Activated CD8-positive, alpha-beta T cell treated with anti-CD3 and anti-CD28 coated beads, Interleukin-2, amount 10 ng/mL, durations not matched to agents 7 days and 5 days (primary cell): ENCODE measurements at places on chromosomes 2 and 18. TPM values are rescaled to one million over a fixed set of nuclear protein-coding genes. Genes with fewer than 3 reads are reported as not detected.
A peak's percentile ranks its signal among the peaks of the same experiment; 100 is the strongest.

The PLEKHH2 gene
- 0.57 TPM for total RNA-seq

DNA sequence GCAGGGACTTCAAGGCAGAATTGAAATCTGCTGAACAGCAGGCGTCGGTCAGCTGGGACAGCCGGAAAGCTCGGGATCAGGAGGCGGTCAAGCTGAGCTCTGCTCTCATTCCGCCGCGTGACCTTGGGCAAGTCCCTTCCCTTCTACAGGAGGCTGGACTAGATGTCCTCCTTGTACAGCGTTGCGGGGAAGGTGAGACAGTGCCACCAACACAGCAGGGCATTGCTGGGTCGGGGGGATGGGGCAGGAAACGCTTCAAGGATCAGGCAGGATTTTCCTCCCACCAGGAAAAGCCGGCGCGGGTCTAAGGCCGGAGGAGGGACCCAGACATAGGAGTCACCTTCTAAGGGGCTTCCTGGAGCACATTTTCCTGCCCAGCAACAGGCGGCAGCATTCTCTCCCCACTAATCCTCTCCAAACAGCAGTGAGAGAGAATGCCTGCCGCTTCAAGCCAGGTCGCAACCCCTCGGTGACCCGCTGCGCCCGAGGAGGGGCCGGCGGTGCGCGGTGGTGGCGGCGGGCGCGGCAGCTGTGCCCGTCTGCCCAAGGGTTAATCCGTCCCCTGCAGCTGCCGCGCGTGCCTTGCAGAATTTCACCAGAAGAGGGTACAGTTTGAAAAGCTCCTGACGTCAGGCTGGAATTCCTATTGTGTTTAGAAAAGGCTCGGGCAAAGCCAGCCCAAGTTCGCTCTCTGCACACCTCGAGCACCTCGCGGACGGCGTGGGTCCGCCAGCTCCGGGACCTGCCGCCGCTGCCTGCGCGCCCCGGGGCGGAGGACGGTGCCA lies at the start of gene KCNF1:
Gene KCNF1 (plus strand): TSS at position 644 of the 785 bp plus-strand sequence. CDS start 493 bp downstream, outside the sequence.
- no peaks in the 10 kb centered on the region for H3K4me1 ChIP-seq
- H3K27ac ChIP-seq: no peak within 1 kb of the TSS
- DNase-seq: no peak
- no peak within 1 kb of the TSS for H3K4me3 ChIP-seq

DNA sequence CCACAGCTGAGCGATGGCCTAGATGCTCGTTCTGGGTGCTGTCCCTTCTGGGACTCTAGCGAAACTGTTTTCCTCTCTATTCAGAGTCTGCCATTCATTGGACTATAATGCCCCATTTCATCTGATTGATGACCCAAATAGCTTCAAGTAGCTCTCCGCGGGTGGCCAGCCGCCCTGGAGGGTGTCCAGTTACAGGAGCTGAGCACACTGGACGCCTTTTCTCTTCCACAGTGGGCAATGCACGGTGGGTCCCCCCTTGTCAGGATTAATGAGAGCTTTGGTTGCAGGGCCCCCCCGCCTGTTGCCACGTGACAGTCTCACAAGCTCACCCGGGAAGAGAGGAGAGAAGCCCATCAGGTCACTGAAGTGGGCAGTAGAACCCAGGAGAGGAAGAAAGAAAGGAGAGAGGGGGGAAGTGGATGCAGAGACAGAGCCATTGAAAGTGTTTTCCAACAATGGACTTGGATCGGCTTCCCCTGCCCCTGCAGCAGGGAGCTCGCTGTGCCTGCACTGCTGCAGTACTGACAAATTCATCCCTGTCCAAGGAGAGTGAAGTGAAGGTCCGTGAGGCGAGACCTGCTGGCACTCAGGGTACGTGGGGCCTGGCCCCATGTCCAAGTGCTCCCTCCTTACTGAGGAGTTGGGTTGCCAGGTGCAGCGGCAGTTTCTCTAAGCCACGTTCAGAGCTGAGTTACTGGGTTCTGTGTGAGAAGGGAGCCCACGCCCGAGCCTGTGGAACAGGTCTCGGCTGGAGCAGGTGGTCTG lies 44.8 kb downstream of the DIPK1C start:
- H3K27me3 ChIP-seq: peaks cover 6% of the 10 kb centered on the region
- peaks cover 2% of the 10 kb centered on the region for H3K36me3 ChIP-seq

The SLC4A5 gene
- 2.8 TPM for total RNA-seq

DNA sequence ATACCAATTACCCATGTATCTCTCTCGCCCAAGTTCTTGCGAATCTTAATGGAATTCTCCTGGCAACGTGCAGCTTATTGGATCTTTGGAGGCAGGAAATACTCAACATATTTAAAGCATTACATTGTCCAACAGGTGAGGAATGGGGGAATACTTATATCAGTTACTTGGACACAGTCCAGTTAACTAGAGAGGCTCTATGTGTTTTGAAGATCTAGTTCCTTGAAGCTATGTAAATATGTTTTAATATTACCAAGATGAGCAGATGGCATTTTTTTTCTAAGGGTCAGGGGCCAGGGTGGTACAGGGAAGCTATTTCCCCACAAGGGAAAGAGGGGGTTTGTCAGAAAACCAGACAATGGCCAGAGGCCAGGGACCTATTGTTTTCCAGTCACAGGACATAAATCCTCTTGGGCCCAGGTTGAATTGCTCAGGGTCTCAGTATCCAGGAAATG lies 26.8 kb upstream of the MC5R start:
- peaks cover 7% of the 10 kb centered on the region for H3K4me1 ChIP-seq
- no peak overlapping the region for H3K27ac ChIP-seq
- no peaks in the 10 kb centered on the region for H3K36me3 ChIP-seq
- no peak overlapping the region for H3K4me3 ChIP-seq
- DNase-seq: no peak

GRCh38 chr2:181738563-181738962 lies 58.2 kb upstream of the NEUROD1 start:
- no peak for DNase-seq
- no peak overlapping the region for H3K4me3 ChIP-seq
- H3K4me1 ChIP-seq: no peaks in the 10 kb centered on the region
- no peak overlapping the region for H3K27ac ChIP-seq

The SERPINB4 gene
- not detected for total RNA-seq

GRCh38 chr2:239190921-239191885 lies 209.6 kb downstream of the HDAC4 start:
- no peaks in the 10 kb centered on the region for H3K27me3 ChIP-seq
- H3K36me3 ChIP-seq: peaks cover 38% of the 10 kb centered on the region
- H3K4me3 ChIP-seq: no peak overlapping the region
- H3K27ac ChIP-seq: no peak overlapping the region
- no peaks in the 10 kb centered on the region for H3K4me1 ChIP-seq
- no peak for DNase-seq

GRCh38 chr18:22284581-22285360 lies 115.4 kb downstream of the GATA6 start:
- H3K4me3 ChIP-seq: no peak overlapping the region
- H3K4me1 ChIP-seq: peaks cover 6% of the 10 kb centered on the region
- no peaks in the 10 kb centered on the region for H3K27me3 ChIP-seq
- no peak for DNase-seq
- H3K27ac ChIP-seq: no peak overlapping the region
- no peaks in the 10 kb centered on the region for H3K36me3 ChIP-seq

The LONRF2 gene
- 0.11 TPM for total RNA-seq

- no peak overlapping the region for H3K27ac ChIP-seq
- H3K27me3 ChIP-seq: peaks cover 4% of the 10 kb centered on the region
- DNase-seq: no peak
- H3K4me3 ChIP-seq: no peak overlapping the region
- no peaks in the 10 kb centered on the region for H3K4me1 ChIP-seq
- no peaks in the 10 kb centered on the region for H3K36me3 ChIP-seq
Observed at GRCh38 chr2:166609183-166609959, 115.3 kb upstream of the SCN7A start.

- no peak overlapping the region for H3K4me3 ChIP-seq
- no peak for DNase-seq
- no peaks in the 10 kb centered on the region for H3K4me1 ChIP-seq
- no peak overlapping the region for H3K27ac ChIP-seq
Observed at GRCh38 chr18:35835833-35836232, 136.6 kb upstream of the RMP24 start.

- H3K27ac ChIP-seq: peak overlapping the region; percentile 77
- H3K27me3 ChIP-seq: peaks cover 2% of the 10 kb centered on the region
- no peak for DNase-seq
- peak overlapping the region; percentile 98 for H3K4me3 ChIP-seq
- peaks cover 42% of the 10 kb centered on the region for H3K4me1 ChIP-seq
- H3K36me3 ChIP-seq: peaks cover 29% of the 10 kb centered on the region
Observed at GRCh38 chr18:74146756-74147155, 878 bp downstream of the FBXO15 start.

- no peak overlapping the region for H3K4me3 ChIP-seq
- H3K4me1 ChIP-seq: no peaks in the 10 kb centered on the region
- H3K27me3 ChIP-seq: no peaks in the 10 kb centered on the region
- H3K27ac ChIP-seq: no peak overlapping the region
Observed at GRCh38 chr18:65527879-65528633, 222.8 kb upstream of the CDH7 start.

GRCh38 chr2:43328832-43329231 lies 102.4 kb upstream of the ZFP36L2 start:
- DNase-seq: no peak
- H3K27me3 ChIP-seq: no peaks in the 10 kb centered on the region

GRCh38 chr2:203578759-203579643 lies 43.9 kb upstream of the RAPH1 start:
- H3K4me3 ChIP-seq: no peak overlapping the region
- H3K27me3 ChIP-seq: peaks cover 30% of the 10 kb centered on the region
- H3K27ac ChIP-seq: no peak overlapping the region
- DNase-seq: peak; percentile 50

The RAB27B gene
- total RNA-seq: 2.0 TPM

The ATP8B1 gene
- total RNA-seq: not detected

DNA sequence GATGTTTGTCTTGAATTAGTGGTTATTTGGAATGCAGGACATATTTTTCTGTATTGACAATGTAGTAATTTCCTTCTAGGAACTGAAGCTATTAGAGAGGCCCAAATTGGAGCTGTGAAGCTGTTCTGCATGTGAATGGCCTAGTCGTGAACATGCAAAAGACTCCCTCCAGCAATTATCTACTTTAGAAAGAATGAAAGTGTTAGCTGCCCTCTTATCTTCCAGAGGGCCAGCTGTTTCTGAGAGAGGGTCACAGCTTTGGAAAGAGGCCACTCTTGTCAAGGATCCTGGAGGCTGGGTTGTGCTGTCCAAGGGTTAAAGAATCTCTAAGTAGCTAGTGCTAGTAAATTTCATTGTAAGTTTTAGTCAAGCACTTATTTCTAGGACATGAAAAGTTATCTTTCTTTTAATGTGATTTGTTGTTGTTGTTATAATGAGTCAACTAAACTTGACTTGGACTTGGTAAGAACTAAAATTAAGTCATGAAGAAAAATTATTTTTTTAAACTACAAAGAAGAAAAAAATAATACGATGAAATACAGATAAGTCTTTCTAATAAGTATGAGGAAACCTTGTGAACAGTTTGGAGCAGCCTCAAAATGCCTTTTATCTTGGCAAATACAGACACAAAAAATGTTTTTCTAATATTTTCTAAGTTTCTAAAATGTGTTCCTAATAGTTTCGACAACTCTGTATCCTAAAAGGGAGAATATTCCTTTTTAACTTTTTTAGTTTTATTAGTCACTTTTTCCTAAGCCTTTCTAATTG lies 36.8 kb downstream of the DPP4 start:
- H3K27me3 ChIP-seq: no peaks in the 10 kb centered on the region
- DNase-seq: no peak
- H3K4me3 ChIP-seq: no peak overlapping the region
- peak overlapping the region; percentile 46 for H3K27ac ChIP-seq

DNA sequence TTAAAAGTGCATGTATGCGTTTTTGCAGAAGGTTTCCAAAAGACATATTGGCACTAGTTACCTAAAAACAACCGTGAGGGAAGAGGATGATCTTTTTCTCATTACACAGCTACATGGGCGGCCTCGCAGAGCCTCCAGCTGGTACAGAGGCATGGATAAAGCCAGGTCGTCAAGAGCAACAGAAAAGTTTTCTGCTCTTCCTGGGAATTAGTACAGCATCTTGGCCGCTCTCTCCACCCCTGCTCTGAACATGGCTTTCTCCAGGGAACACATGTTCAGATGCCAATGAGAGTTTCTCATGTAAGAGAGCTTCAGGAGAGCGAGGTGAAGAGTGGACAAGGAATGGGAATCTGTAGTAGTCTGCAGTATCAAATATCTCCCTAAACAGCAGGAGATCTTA lies 108.4 kb downstream of the ZEB2 start:
- DNase-seq: no peak
- H3K36me3 ChIP-seq: no peaks in the 10 kb centered on the region
- no peak overlapping the region for H3K27ac ChIP-seq
- no peaks in the 10 kb centered on the region for H3K27me3 ChIP-seq
- H3K4me3 ChIP-seq: no peak overlapping the region

The TCF7L1 gene
- not detected for total RNA-seq

DNA sequence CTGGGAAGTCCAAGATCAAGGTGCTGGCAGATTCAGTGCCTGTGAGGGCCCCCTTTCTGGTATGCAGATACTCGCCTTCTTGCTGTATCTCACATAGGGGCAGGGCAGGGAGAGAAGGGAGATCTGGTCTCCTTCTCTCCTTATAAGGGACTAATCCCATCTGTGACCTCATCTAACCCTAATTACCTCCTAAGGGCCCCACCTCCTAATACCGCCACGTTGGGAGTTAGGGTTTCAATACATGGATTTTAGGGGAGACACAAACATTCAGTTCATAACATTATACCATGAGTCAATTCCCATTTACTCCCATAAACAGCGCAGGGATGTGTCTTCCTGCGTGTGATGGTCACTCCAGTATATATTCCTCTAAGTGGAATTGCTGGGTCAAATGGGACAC lies 73.8 kb upstream of the TXNDC2 start:
- H3K27ac ChIP-seq: no peak overlapping the region
- H3K4me1 ChIP-seq: no peaks in the 10 kb centered on the region
- no peak for DNase-seq
- H3K27me3 ChIP-seq: peaks cover 2% of the 10 kb centered on the region
- H3K36me3 ChIP-seq: no peaks in the 10 kb centered on the region

DNA sequence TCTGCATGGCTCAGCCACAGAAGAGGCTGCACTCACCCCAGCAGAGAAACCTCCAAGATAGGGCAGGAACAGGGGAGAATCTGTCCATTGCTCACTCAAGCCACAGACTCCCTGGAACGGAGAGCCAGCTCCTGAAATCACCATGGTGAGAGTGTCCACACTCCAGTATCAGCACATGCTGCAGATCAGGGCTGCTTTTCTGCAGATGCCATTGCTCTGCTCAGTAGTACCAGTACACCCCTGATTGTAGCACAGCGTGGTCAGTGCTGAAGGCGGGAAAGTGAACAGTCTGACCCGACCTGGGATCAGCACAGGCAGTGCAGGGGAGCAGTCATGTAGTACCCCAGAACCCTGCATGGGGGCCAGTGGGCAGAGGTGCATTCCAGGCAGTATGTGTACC lies 73.9 kb downstream of the GYPC start:
- peaks cover 2% of the 10 kb centered on the region for H3K36me3 ChIP-seq
- H3K27ac ChIP-seq: no peak overlapping the region
- H3K4me3 ChIP-seq: no peak overlapping the region
- DNase-seq: peak; percentile 14
- peaks cover 5% of the 10 kb centered on the region for H3K27me3 ChIP-seq
- no peaks in the 10 kb centered on the region for H3K4me1 ChIP-seq

The MRPL53 gene
- total RNA-seq: 95.7 TPM
